ENCODE measurements at places on chromosomes 16 and 17.

DNA sequence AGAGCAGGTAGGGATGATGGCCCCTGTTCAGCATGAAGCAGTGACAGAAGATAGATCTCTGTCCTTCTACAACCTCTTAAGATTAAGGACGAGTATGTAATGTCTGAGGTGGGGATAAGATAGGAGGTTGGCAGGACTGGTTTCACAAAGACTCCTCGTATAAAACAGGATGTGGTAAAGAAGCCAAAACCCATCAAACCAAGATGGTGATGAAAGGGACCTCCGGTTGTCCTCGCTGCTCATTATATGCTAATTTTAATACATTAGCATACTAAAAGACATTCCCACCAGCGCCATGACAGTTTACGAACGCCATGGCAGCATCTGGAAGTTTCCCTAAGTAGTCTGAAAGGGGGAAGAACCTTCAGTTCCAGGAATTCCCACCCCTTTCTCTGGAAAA, 27.3 kb downstream of the MIS12 start:
- no peak for DNase-seq

DNA sequence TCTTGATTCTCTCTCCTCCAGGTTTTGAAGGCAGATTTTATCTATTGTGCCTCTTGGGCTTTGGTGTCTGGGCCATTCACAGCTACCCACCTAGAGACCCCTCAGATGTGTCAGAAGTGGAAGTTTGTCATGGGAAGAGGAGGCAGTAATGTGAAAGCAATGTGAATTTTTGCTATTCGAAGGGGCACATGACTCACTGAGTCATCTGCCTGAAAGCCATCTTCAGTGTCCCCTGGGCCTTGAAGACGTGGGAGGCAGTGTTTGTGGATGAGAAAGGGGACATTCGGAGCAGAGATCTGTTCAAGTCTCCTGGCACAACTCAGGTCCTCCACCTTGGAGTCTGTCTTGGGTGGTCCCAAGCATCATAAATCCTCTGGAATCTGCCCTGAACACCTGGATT, 530.2 kb downstream of the NPIPA7 start:
- no peak for DNase-seq

DNA sequence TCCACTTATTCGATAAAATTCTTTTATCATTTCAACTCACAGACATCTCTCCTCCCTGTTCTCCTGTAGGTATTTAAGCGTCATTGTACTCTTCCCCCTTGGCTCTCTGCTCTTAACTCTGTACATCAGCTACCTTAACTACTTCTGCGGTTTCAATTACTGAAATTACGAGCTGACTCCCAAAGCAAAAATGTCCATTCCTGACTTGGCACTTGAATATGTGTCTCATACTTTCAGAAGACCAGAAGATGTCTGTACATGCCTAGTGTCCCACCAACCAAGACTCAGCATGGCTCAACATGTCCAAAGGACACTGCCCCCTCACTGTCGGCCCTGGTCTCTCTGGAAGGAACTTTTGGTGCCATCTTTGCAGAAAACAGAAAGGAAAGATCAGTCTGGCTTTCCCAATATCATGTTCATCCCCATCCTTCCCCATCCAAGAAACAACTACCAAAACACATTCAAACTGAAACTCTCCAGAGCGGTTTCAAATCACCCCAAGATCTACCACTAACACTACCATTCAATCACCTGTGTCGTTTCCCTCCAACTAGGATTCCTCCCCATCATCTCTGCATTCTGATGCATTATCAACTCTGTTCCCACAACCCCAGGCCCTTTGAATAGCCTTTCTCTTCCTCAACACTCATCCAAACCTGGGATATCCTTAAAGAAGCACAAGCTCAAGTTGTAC, 74.9 kb downstream of the ZFHX3 start:
- no peak for DNase-seq

DNA sequence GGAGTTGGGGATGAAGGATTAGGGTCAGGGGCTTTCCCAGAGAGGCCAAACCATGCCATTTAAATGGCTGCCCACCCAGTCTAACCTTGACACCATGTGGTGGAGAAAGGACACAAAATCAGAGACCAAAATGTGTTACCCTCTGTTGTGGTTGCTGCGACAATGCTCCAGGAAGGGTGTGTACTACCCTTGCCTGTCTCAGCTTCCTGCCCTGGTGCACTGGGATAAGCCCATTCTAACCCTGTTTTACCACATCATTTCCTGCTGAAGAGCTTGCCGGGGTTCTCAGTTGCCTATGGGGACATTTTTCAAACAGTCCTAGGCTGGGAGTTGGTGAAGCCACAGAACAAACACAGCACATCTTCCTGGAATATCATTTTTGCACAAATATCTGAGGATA, 4.9 kb downstream of the OR4D1 start:
- DNase-seq: no peak

- DNase-seq: no peak
Measured at GRCh38 chr16:1877804-1878203, 5.8 kb upstream of the MEIOB start.

DNA sequence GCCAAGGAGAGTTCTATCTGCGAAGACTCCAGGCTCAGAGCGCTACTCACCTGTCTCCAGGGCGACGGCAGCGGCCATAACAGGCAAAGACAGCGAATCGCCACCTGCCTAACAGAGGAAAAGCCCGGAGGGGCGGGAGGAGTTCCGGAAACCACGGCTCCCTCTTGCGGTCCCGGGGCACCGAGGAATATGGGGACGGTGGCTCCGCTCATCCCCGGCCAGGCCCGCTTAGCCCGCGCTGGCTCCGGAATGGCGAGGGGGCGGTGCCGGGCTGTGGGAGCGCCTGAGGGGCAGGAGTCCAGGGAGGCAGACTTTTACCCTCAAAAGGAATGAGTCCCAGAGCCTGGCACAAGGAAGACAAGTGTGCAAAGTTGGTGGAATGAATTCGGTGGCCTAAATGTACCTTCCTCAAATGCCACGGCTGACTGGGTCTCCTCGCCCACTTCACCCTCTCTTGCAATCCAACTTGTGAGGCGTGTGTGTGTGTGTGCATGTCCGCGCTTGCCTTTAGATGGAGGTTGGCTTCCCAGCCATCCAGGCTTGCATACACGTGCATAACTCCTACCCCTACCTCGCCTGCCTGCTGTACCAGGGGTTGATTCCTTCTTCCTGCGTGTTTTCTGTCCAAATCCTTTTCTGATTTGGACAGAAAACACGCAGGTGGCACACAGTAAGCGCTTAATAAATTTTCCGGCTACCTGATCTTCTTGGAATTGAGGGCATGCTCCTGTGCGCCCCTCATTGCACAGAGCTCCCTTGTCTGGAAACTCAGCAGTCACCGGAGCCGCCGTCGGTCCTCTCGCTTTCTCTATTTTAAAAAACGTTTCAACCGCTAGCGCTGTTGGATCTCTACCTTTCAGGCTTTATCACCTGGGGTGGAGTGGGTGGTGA, 3.5 kb downstream of the C17orf100 start:
- DNase-seq: no peak

DNA sequence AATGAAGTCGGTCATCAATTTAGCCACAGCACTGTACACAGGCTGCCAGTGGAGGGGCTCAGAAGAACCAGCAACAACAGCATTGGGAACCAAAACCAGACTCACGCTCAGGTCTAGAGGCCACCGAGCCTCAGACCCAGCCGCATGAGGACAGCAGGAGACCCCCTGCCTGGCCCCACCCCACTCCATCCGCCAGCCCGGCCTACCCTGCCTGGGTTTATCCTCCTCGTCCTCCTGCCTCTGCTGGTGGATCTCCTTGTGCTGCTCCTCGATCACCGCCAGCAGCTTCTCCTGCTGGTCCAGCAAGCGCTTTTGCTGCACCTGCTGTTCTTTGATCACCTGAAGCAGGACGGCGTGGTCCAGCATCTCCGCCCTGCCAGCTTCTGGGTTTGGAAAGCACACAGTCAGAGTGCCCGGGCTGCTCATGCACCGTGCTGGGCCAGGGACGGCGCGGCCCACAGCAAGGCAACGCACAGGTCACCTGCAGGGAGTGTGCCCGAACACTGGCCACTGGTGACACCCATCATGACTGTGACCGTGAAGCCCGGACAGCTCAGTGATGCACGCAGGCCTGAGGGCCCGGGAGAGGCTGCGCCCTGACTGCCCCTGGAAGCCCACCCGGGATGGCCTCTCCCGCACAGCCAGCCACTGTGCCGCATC, 7.7 kb downstream of the NDUFAF8 start:
- DNase-seq: no peak

DNA sequence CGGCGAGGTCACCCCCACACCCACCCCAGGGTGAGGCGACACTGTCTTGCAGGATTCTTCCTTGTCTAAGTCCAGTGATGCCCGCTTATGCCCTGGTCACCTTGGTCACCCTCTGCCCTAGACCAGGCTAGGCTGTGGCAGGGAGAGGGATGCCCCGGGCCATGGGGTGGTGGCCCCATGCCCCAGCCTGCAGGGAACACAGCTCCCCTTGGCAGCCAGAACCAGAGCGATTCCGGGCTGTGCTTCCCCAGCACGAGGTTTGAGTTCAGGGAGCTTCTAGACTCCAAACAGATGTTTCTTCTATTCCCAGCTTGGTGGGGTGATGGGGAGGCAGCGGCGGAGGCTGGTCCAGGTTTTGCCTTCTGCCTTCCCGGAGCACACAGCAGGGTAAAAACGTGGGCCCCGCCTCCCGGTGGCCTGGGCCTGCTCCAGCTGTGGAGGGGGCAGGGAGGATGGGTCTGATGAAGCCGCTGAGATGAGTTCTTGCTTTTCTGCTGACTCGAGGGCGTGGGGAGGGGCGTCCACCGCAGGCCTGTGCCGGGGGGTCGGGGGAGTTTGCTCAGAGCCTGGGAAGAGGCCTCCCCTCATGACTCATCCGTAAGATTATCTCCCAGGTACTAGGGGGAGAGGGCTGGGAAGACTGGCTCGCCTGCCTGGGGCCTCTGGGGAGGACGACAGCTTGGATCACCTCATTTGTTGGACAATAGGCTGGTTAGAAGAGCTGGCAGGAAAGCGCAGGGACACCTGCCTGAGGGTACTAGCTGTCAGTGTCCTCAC, 15.4 kb downstream of the SMTNL2 start:
- peak; percentile 44 for DNase-seq

GRCh38 chr16:84975522-84975921, 35.8 kb downstream of the ZDHHC7 start:
- DNase-seq: no peak

GRCh38 chr17:65790241-65790640, 228.8 kb upstream of the AXIN2 start:
- DNase-seq: no peak

- DNase-seq: no peak
Measured at GRCh38 chr17:39173080-39173479, 7.1 kb upstream of the ARL5C start.

DNA sequence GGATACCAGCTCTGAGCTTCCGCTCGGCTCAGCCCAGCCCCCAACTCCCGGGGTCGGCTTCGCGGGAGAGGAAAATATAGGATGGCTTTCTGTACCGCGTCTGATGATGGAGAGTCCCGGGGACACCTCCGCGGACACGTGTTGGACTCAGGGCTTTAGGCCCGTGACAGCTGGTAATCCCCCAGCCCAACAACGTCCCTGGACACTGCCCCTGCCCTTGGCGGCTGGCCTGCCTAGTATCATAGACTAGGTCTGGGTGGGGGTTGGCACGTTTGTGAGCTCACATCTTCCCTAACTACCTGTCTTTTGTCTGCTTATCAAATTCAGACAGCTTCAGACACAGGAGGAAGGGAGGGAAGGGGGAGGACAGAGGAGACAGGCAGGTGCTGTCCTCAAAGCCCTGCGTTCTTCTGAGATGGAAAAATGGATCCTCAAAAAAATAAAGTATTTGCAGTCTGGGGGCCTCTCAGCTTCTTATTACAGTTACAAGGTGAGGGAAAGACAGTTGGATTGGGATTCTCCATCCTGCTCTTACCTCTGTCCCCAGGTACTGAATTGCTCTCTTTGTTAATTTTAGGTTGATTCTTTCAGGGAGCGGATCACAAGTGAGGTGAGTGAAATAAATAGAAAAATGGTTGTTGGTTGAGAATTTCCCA, 698 bp downstream of the PSME3 start:
- no peak for DNase-seq

DNA sequence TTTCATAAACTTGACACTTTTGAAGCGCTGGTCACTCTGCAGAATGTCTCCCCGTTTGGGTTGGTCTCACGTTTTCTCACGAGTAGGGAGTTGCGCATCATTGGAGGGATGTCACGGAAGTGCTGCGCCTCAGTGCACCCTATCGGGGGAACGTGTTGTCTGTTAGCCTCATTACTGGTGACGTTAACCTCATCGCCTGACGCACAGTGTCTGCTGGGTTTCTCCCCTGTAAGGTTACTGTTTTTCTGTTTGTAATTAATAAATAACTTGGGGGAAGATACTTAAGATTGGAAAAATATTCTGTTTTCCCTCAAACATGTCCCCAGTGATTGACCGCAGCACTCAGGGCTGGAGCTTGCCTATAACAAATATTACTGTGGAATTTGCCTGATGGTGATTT, 26.7 kb downstream of the VAC14 start:
- DNase-seq: no peak

DNA sequence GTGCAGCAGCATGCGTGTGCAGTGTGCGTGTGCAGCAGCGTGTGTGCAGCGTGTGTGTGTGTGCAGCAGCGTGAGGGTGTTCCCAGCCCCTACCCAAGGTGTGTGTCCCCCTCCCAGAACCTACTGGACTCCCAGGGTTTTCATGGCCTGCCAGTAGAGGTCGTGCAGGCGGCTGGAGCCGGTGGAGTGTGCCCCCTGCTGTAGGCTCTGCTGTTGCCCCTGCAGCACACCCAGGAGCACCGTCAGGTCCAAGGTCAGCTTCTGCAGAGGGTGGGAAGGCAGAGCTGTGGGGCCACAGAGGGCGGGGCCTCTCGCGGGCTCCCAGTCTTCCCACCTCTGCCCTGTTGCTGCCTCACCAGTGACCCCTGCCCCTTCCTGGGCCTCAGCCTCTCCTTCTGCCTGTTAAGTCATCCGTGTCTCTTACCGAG, 14.9 kb downstream of the MYBBP1A start:
- no peak for DNase-seq

GRCh38 chr17:44297975-44298374, 10.4 kb upstream of the RUNDC3A start:
- DNase-seq: no peak

DNA sequence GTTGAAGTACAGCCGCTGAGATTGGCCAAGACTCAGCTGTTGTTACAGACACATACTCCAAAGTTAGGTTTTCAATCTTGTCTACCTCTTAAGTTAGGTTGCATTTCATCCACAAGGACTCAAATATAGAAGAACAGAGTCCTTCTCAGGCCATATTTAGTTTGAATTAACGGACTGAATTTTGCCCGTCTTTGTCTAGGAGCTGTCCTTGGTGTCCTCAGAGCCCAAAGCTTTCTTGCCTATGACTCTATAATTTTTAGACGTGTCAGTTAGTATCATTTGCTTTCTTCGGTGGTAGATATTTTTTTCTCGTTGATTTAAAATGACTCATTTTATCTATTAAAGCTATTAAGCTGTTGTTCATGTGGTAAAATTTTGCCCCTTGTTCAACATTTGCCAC, 403.2 kb downstream of the HS3ST3B1 start:
- DNase-seq: no peak

GRCh38 chr16:11087691-11088073, 143.3 kb downstream of the CLEC16A start:
- DNase-seq: no peak

GRCh38 chr16:12061336-12062055, 85.0 kb downstream of the SNX29 start:
- no peak for DNase-seq
